ENCODE measurements at places on chromosomes 5 and 9.
A peak's percentile ranks its signal among the peaks of the same experiment; 100 is the strongest.

GRCh38 chr5:20166456-20166855 lies 178.5 kb upstream of the CDH18 start:
- DNase-seq = no peak

DNA sequence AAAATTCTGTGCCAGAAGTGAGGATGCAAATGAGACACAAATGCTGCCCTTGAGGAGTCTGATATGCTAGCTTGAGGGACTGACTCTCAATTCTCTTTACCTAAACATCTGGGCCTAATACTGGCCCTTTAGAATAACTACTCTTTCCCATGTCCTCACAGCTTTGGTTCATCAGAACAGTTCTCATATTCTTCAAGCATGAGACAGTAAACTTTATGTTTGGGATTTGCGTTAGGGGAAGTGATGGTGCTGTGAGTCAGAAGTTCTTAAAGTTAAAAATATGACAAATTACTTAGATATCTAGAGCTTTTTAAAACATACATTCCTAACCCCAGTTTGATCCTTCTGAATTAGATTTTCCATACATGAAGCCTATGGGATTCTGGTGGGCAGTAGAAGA lies 665.0 kb upstream of the RGMB start:
- no peak for DNase-seq

DNA sequence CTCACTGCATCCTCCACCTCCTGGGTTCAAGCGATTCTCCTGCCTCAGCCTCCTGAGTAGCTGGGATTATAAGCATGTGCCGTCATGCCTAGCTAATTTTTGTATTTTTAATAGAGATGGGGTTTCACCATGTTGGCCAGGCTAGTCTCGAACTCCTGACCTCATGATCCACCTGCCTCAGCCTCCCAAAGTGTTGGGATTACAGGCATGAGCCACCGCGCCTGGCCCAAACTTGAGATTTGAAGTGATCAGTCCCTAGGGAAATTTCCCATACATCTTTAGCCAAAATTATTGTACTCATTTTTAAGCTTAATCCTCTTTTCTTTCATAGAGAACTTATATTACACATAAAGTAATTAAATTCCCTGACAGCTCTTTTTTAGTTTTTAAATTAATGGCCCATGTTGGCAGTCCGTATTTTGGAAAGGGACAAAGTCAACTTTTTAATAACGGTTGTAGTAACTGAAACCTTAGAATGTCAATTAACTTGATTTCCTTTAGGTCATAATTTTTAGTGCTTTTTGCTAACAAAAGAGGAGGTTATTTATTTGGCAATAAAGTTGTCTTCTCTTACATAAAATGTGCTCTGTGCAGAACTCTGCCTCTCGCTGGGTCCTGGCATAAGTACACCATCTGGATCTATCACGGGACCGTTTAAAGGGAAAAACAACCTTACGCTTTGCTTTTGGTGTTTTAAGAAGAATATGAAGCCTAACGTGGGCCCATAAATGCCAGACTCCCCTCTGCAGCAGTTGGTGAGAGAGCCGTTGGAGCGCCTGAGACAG lies 142.3 kb upstream of the OTULINL start:
- DNase-seq = no peak

- no peak for DNase-seq
These were observed 7.2 kb upstream of the SPINK4 start for GRCh38 chr9:33232815-33233214.

- no peak for DNase-seq
These were observed 33.3 kb downstream of the CD180 start for GRCh38 chr5:67163231-67163756.

DNA sequence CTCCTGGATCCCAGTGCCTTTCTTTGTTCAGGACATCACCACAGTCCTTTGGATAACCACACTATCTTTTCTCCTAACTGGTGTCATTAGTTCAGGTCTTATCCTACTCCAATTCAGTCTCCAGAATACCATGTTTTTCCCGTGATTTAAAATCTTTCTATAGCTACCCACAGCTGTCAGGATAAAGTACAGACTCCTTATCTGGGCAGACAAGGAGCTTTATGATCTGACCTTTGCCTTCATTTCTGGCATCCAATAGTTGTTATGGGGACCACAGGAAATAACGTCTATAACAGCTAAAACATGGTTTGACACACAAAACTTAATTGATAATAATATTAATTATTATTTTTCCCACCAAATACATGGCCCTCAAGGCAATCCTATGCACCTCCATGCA lies 125.6 kb downstream of the ARL15 start:
- no peak for DNase-seq

- DNase-seq = no peak
These were observed 56.3 kb downstream of the DAB2IP start for GRCh38 chr9:121707477-121708424.

GRCh38 chr9:127949827-127950512 lies 12.3 kb upstream of the DPM2 start:
- no peak for DNase-seq

- no peak for DNase-seq
These were observed 44.8 kb downstream of the RALGPS1 start for GRCh38 chr9:126959336-126959735.

GRCh38 chr9:136997830-136998234 lies 1.5 kb upstream of the CLIC3 start:
- no peak for DNase-seq

- DNase-seq = no peak
These were observed 30.2 kb upstream of the STK32A start for GRCh38 chr5:147204576-147204975.

GRCh38 chr5:74334062-74334761 lies 306.3 kb downstream of the ENC1 start:
- DNase-seq = no peak

- DNase-seq = no peak
These were observed 654 bp downstream of the PURA start for GRCh38 chr5:140114341-140115185.

DNA sequence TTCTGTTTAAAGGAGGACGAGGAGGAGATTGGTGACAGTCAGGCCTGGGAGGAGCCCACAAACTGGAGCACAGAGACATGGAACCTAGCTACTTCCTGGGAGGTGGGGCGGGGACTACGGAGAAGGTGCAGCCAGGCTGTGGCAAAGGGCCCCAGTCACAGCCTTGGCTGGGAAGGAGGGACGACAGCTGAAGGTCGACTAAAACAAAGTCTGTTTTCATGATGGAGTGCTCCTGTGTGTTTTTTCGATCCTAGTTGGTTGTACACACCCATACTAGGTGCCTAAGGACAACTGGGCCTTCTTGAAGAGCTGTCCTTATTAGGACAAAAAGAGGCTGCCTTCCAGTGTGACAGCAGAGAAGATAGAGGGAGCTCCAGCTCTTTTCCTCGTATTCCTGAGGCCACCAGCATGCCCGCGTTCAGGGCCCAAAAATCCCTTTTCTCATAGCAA lies 2.9 kb downstream of the CCDC107 start:
- no peak for DNase-seq

DNA sequence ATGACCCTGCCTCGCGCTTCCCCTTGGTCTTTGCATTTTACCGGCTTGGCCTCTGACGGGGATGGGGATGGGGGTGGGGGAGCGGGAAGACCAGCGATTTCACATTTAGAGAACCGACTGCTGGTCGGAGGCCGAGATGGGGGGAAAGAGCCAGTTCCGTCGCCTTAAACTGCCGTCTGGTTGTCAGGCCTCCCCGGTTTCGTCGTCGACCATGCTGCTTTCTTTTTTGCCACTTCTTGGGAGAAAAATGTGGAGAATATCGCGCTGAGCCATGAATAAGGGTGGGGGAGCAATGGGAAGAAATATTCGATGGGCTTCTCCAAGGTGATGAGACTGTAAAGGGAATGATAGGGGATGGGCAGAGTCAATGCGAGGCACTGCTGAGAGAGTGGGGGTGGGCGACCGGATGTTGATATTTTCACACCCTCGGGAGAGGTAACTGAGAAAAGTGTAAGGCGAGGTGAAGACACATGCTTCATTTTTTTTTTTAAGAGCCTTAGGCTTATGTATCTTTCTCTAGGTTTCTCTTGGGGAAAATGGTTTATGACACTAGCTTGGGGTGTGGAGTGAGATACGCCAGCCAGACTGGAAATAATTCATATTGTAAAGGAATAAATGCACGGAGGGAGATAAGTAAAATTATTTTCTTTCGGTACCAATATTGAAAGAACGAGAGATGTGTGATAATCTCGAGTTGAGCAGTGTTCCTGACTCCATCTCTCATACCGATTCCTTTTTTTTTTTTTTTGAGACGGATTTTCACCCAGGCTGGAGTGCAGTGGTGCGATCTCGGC lies 1.1 kb downstream of the KIF2A start:
- peak; percentile 52 for DNase-seq

GRCh38 chr9:131178382-131178781 lies 53.0 kb downstream of the NUP214 start:
- DNase-seq = peak; percentile 57

GRCh38 chr5:107408564-107408963 lies 262.2 kb downstream of the EFNA5 start:
- DNase-seq = no peak

DNA sequence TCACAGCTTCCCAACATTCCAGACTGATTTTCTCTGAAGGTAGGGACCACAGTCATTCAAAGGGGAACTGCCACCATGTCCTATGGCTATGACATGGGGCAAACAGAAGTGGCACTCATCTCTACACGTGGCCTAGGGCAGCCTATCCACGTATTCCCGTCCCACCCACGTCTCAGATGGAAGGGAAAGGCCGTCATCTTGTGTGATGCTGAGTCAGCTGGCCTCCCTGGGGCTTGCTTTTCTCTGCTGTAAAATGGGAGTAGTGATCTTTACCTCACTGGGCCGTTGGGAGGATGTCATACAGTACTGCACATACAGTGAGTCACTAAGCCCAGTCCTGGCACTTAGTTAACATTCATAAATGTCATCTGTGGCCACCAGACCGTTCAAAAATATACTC lies 72.3 kb downstream of the RAPGEF1 start:
- peak; percentile 50 for DNase-seq

GRCh38 chr9:108478431-108479332 lies 377.1 kb downstream of the ACTL7B start:
- no peak for DNase-seq

DNA sequence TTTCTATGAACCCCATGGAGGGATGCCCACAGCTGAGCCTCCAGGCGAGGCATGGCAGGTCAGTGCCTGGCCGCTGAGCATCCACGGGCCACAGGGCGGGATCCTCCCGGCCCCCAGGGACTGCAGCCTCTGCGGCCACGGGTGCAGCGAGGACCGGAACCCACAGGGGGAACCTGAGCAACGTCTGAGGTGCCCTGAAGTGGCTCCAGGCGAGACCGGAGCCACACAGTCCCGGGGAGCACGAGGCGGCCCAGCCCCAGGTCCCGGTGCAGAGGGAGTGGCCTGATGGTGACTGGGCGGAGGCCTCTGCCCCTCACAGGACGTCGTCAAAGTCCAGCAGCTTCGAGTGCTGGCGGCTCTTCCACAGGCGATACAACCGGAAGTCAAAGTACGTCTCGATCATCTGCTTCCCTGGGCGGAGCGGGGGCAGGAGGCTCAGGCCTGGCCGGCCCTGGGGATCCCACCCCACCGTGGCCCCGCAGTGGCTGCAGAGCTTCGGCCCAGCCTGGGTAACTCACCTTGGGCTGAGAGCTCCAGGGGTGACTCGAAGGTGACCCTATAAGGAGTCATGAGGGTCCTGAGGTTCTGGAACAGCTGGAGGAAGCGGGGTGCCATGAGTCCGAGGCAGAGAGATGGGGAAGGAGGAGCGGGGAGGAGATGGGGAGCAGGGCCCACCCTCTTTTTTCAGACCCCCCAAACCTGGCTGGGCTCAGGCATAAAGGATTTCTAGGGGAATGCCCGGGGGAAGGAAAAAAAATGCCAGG lies 8.1 kb upstream of the ENTPD8 start:
- no peak for DNase-seq

DNA sequence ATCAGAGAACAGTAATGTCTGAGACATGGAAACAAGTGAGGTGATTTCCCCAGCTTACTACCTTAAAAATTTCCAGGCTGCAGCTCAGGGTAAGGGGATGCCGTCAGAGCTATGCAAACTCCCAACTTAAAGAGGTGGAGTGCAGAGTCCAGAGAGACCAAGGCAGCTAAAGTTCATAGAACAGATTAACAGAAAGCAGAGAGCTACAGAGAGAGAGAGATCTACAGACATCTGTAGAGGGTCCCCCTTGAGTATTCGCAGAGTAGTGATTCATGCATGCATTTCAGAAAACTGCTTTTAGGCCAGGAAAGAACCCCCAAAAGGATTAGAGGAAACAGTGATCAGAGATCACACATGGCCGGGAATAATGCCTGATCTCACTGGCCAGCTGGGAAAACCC lies 306.2 kb upstream of the PUM3 start:
- no peak for DNase-seq

DNA sequence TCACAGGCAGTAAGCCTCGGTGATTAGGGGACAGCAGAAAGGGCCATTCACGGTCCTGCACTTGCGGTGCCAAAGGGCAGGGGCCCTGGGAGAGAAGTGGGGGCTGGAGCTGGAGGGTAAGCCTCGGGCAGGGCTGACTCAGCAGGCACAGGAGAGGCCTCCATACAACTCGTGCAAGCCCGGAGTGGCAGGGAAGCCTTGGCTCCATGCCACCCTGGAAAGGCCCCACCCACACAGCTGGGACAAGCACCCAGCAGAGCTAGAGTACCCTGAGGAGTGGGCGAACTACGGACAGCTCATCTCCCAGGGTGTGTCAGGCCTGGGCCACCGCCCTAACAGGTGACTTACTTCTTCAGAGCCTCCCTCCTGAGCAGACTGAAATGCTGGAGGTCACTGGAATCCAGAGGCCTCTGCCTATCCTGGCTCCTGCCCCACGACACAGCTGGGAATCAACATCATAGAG lies 5.6 kb upstream of the CAMK2A start:
- DNase-seq = no peak

DNA sequence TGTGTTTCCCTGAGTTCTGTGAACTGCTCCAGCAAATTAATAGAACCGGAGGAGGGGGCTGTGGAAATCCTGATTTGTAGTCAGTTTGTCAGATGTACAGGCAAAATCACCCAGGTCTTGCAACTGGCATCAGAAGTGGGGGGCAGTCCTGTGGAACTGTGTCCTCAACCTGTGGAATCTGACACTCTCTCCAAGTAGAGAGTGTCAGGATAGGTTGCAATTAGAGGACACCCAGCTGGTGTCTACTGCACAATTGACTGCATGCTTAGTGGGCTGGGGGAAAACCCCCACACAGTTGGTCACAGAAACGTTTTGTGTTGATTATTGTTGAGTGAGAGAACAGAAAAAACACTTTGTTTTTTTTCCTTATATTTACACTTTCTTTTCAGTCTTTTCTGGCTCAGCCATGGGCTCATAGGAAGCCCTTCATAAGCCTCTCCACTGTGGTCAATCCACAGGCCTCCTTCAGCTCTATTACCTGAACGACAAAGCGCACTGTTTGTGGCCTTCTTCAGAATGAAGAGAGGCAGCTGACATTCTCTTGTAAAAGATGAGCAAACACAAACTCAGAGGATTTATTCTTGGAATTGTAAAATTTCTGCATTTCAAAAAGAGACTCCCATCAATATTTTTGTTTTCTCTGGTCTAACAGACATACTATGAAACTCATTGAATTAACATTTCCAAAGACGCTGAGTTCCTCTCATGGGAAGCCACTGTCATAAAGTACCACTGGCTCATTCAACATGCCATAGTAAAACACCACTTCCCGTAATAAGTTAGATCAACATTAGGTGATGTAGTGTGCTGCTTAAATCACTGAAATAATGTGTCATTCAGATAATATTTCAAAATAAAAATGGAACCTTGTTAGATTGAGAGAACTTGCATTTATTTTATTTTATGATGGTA lies 348.9 kb upstream of the RFX3 start:
- DNase-seq = no peak

Measured in stimulated activated CD4-positive, alpha-beta T cell treated with anti-CD3 and anti-CD28 coated beads, Interleukin-2, amount 100 ng/mL, for 4 hours (primary cell).